ENCODE measurements at places on chromosomes 12 and 14.

DNA sequence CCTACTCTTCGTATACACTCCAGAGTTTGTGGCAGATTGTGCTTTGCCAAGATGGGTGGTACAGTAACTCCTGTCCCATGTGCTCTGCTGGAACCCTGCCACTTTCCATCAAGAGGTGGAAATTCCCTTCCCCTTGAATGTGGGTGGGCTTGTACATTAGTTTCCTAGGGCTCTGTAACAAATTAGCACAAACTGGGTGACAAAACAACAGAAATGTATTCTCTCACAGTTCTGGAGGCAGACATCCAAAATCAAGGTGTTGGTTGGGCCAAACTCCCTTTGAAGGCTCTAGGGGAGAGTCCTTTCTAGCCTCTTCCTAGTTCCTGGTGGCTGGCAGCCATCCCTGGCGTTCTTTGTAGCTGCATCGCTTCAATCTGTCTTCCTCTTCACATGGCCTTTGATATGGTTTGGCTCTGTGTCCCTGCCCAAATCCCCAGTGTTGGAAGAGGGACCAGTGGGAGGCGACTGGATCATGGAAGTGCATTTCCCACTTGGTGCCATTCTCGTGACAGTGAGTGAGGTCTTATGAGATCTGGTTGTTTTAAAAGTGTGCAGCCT lies 117.5 kb downstream of the VRK1 start:
- DNase-seq = no peak

DNA sequence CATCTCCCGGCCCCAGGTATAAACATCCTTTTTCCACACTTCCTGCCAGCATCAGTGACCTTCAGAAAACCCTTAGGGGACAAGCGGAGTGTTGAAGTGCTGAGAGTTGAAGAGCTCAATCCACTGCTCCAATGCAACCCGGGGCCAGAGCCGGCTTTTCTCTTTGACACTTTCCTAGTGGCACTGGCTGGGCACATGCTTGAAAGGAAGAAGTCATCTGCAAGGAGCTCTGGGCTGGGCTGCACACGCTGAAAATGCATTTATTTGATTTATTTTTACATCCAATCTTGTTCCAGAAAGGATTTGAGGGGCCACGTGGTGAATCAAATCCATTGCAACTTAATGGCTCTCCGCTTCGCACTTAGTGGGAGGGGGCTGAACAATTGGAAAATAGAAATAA lies 229.0 kb upstream of the DIO3 start:
- no peak for DNase-seq

DNA sequence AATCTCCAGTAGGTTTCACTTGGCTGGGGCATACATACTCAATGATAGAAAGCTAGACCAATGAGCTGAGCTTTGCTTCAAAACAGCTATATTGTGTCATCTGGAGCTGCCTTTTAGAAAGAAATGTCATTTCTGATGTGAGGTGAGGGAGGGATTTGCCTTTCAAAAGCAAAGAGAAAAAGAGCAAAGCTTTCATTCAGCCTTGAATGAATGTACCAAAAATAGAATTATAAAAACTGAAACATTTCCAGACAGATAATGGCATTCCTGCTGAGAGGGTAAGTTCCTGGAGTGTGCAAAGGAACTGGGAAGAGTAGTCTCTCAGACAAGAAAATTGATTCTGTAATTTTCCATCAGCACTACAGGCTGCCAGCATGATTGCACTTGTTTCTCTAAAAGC lies 710.0 kb downstream of the LRFN5 start:
- DNase-seq = no peak

DNA sequence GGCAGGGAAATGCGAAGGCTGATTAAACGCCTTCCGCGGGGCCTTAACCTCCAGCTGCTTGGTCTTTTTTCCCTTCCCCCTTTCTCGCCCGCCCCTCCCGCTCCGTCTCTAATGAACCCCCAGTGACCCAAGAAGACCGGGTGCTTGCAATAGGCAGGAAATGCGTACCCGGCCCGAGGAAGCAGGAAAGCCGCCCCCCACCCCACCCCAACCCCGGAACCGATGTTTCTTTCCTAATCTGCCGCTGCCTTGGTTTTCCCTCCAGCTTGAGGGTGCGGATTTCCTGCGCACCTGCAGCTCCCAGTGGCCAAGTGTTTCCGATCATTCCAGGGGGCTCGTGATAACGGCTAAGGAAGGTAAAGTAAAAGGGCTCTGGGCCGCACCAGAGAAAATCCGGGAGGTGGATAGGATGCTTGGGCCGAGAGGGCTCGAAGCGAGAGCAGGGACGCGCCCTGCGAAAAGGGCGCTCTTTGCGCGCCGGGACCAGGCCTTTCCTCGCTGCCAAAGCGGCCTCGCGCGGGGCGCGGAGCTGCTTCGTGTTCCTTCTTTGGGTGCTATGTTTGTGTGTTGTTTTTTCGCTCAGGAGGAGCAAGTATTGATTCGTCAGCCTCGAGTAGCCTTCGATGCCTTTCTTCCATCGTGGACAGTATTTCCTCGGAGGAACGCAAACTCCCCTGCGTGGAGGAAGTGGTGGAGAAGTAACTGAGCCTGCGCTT lies 983 bp downstream of the MYF6 start:
- no peak for DNase-seq

GRCh38 chr12:48812389-48812788 lies 5.9 kb upstream of the CACNB3 start:
- no peak for DNase-seq

DNA sequence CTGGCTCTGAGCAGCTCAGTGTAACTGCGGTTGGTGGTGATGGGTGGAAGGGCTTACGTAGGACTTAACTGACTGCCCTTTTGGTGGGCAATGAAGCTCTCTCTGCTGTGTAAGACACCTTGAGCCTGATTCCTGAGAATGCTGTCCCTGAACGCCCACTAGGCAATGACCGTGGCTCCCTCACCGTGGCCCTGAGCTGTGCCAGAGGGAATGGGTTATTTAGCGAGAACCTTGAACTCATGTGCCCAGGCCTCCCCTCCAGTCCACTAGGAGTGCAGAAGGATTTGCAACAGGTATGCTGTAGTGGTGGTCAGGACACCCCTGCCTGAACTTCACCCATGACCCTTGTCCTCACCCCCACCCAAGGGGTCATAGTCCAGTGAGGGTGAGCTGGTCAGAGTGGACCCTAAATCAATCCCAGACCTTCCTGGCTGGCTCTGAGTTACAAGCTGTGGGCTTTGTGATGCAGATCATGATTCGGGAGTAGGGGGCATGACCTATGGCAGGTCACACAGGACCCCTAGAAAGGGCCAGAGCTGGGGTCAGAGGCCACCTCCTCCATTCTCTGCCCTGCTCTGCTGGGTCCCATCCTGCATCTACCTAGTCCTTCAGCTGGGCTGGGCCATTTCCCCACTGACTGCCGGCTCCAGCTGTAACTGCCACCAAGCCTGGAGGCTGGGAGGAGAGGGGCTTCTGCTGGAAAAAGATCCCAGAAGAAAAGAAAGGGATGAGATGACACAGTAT lies 14.5 kb upstream of the ANKRD33 start:
- no peak for DNase-seq

GRCh38 chr12:94038605-94039004 lies 109.8 kb upstream of the PLXNC1 start:
- DNase-seq = no peak

- DNase-seq = no peak
Observed at GRCh38 chr12:112714166-112714710, 77.3 kb upstream of the RPH3A start.

- peak; percentile 1 for DNase-seq
Observed at GRCh38 chr12:10331642-10332239, 24.1 kb downstream of the KLRD1 start.

- no peak for DNase-seq
Observed at GRCh38 chr14:79404874-79405511, 806.3 kb downstream of the DIO2 start.

- DNase-seq = peak; percentile 59
Observed at GRCh38 chr12:39619316-39619659, 315 bp downstream of the ABCD2 start.

DNA sequence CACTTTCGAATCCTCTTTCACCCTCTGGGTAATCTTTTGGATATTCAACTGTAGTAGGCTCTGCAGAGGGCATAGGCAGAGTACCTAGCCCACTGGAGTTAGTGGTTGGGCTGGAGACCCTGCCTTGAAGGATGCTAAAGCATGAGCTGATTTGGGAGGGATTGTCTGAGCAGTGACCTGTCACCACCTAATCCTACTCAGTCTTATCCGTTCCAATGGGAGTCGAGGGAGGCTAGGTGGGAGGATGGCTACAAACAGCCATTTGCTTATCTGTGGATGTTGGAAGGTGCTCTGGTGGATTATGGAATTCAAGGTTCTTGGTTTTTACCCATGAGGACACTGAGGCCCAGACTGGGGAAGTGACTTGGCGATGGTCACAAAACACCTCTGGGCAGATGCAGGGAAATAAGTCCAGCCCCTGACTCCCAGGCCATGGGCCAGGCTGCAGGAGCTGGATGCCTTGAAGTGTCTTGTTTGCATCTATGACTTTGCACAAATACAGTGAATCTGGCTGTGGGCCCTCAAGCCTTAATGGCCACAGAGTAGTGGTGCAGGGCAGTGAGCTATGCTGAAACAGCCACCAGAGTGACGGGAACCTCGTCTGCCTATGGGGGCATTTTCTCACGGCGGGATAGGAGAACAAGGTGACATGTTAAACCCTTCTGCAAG lies 3.7 kb downstream of the KMT5A start:
- no peak for DNase-seq

DNA sequence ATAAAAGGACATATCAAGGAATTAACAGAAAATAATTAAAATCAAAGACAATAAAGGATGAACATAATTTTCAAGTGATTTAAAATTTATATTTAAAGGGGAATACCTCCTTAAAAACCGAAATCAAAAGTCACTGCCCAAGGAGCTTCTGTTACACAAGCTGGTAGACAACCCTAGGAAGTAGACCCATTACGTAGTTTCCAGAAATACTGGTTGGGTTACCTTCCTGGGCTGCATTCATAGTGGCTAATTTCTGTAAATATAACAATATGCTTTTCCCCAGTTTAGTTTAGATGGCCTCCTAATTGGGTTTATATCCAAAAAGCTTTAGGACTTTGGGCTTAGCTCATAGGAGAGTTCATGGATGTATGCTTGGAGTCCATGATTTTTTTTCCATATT lies 2.1 kb upstream of the EDDM3A start:
- no peak for DNase-seq

DNA sequence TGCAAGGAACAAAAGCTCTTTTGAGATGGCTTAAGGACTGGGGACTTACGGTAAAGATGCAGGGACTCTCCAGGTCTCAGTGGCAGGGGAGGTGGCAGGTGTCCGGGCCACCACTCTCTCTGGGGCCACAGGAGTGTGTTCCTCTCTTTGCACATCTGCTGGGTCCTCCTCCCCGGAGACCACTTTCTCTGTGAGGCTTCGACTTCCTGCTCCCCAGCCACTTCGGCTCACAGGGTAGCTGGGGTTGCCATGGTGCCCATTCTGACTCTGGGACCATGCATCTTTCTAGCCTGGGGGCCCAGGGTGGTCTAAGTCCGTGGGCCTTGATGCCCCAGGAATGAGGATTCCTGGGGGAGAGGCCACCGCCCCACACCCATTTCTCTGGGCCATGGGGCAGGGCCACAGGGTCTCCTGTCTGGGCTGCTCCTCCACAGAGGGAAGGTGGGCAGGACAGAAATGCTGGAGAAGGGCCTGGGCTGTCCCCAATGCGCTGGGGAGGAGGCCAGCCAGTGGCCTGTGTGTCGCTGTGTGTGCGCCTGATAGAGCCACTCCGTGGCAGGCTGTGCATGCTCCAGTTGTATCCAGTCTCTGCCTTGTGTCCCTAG lies 38.5 kb downstream of the CCDC92 start:
- DNase-seq = no peak

- DNase-seq = no peak
Observed at GRCh38 chr14:99287269-99287942, 15.4 kb upstream of the BCL11B start.

DNA sequence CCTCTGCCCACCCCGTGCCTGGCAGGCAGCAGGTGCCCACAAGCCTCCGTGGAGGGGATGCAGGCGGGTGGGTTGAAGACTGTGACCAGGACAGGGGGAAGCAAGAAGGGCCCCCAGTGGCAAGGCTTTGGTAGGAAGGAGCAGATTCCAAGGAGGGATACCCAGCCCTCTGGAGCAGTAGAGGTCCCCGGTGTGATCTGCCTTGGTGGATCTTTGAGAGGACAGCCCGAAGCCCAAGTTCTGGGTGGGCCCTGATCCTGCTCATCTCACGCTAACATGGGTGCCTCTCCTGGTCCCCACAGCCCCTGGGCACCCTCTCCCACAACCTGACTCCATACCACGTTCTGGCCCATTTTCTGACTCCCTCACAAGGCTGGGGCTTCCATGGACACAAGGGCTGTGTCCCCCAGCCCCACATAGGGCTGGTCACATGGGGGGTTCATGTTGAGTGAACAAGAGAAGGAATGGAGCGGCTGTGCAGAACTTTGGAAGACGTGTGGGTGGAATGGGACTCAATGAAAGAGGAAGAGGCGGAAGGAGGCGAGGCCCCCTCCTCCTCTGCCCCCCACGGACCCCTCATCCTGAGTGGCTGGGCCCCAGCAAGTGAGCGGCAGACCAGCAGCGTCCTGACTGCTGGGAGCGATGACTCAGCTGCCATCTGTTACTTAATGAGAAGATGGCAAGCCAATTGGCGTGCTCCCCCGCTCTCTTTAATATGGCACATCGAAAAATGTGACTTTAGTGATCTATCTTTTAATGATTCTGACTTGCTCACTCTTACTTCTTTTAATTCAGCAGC lies 77.0 kb upstream of the BCL11B start:
- DNase-seq = no peak

DNA sequence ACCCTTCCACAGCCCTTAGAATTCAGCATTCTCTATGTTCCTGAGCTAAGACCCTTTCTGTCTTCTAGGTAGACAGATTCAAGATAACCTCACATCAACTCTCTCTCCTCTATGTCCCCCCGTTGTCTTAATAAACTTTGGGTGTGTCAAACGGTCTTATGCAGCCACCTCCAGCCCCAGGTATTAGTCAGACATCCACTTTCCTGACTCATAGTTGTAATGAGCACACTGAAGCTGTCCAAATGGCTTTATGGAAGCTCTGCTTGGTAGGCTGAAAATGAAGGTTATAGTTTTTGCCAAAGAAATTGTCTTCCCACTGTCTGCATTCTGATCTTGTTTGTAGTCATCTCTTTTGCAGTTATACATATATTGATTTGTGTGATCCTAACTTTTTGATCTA lies 482.0 kb downstream of the RMST start:
- no peak for DNase-seq

- no peak for DNase-seq
Observed at GRCh38 chr12:67593041-67593440, 55.5 kb upstream of the DYRK2 start.

- DNase-seq = no peak
Observed at GRCh38 chr12:91400271-91400670, 217.7 kb upstream of the DCN start.

- no peak for DNase-seq
Observed at GRCh38 chr14:69629225-69630127, 18.1 kb downstream of the SUSD6 start.

DNA sequence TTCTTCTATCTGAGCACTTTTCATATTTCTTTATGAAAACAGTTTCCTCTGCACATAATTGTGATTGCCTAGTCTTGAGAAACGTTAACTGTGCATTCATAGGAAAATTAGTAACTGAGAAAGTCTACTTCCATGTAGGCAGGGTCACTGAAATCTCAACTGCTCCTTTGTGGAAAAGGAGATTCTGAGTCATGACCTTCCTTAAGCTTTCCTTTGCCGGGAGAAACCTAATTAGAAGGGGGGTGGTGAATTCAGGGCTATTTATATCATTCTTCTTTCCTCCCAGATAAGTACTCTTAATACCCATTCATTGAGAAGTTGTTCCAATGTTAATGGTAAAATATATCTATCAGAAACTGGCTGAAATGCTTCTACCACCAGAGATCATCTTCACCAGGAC lies 751.0 kb upstream of the TMEM132C start:
- DNase-seq = no peak

Data from nucleus accumbens (tissue), 56 donors.